ENCODE measurements at places on chromosomes 7 and 10. TPM values are rescaled to one million over a fixed set of nuclear protein-coding genes. Genes with fewer than 3 reads are reported as not detected.

- DNase-seq = no peak
Observed at GRCh38 chr10:93064874-93065660, 4.5 kb downstream of the CYP26C1 start.

GRCh38 chr7:50649259-50649885 is 84.2 kb upstream of the DDC start:
- no peak for DNase-seq

DNA sequence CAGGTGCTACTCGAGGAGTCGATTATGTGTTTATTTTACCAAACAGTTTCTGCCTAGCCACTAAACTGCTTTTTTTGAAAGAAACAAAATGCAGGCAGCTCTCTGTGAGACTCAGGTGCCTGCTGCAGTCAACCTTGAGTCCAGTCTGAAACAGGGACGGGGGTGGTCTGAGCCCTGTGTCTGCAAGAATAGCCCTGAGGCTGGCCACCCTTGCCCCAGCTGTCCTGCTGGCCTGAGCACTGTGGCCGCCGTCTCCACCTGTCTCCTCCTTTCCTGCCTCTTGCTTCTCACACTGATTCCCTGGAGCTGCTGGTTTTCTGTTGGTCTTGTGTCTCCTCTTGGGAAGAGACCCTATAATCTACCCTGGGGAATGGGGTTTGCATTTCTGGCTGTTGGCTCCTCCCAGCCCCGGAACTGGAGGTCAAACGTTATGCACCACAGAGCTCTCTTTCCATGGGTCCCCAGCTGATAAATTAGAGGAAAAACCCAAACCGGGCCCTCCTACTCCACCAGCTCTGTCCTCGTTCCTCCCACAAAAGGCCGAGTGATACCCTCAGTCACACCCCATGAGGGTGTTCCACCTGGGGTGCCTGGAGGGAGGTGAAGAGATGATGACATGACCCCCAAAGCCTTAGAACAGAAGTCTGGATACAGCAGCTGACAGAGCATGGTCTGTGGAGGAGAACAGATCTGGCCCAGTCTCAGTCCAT is 15.0 kb upstream of the SLC18A3 start:
- no peak for DNase-seq

DNA sequence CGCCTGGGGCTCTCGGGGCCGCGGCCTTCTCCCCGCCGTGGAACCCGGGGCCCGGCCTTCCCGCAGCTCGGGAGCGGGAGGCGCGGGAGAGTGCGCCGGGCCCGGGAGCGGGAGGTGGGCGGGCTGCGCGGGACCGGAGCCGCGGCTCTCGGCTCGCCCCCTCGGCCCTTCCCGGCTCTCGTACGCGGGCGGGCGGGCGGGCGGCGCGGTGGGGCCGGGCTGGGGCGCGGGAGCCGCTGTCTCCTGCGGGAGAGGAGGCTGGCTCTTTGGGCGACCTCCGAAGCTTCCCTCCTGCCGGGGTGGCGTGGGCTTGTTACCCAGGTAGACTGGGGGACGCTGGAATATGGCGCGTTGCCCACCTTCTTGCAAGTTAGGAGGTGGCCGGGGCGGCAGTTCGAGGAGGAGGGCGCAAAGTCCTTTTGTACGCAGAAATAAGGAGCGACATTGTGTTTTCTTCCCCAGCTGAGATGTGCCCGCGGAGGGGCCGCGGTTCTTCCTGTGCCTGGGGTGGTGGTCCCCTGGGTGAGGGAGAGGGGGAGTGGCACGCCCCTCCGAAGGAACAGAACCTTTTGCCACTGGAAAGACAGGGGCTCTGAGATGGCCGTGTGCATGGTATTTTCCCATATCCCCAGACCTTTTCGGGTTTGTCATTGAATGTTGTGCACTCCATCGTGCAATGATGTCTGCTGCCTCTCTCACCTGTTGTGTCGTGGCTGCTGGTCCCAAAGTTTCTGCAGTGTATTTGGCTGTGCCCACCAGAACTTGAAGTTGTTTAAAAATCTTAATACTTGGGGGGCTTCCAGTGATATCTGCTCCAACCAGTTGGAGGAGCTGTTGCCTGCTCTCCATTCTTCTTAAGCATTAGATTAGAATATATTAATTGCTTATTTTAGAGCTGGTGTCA is 844 bp downstream of the NRF1 start:
- DNase-seq = peak; percentile 61

GRCh38 chr7:101133621-101134398 is 6.9 kb downstream of the SERPINE1 start:
- peak; percentile 33 for DNase-seq

DNA sequence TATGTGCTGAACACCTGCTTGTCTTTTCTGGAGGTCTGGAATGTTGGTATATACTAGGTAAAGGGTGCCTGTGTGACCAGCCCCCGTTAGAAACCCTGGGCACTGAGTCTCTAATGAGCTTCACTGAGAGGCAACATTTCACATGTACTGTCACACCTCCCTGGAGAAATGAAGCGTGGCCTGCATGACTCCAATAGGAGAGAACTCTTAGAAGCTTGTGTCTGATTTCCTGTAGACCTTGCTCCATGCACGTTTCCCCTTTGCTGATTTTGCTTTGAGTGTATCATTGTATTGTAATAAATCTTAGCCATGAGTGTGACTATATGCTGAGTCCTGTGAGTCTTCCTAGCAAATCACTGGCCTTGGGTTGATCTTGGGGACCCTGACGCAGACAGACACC is 82.8 kb downstream of the PPP1R3C start:
- DNase-seq = no peak

GRCh38 chr10:32548208-32548607 is 102.3 kb downstream of the CCDC7 start:
- DNase-seq = no peak

DNA2 gene
- 15.2 TPM for total RNA-seq

DPP6 gene
- total RNA-seq = not detected

GPRIN2 gene
- total RNA-seq = not detected

RSU1 gene
- 32.5 TPM for total RNA-seq

TRDMT1 gene
- 11.9 TPM for total RNA-seq

Data from fibroblast of the aortic adventitia (primary cell).